Suppressor macrophage treated with lipopolysaccharide for 1 hour (primary cell): ENCODE measurements at places on chromosomes 7 and 10.
A peak's percentile ranks its signal among the peaks of the same experiment; 100 is the strongest.

- no peak for DNase-seq
Observed at GRCh38 chr7:157634401-157635147, 297.8 kb downstream of the DNAJB6 start.

DNA sequence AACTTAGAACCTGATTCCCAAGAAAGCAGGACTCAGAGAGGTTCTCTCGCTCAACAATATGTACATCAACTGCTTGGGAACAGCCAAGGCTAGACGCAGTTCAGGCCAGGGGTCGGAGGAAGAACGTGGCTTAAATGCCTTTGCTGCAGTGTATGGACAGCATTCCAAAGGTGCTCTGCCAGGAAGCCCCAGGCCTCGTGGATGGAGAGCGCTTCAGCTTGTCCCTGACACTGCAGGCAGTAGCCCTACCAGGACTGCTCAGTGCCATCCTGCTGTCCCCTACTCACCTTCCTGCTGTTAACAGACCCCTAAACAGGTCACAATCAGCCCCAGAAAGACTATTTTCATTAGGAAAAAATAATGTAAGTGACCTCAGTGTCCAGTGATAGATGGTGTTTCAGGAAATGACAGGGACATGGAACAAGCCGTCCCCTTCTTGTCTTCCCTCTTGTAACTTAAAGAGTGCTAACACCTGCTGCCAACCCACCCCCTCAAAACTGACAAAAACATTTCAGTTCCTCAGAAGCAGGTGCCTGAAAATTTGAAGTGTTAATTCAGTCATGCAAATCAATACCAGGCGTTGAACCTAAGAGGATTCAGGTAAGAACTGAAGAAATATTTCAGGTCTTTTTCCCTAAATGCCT is 16.5 kb downstream of the CREB3L2 start:
- DNase-seq, result no peak

DNA sequence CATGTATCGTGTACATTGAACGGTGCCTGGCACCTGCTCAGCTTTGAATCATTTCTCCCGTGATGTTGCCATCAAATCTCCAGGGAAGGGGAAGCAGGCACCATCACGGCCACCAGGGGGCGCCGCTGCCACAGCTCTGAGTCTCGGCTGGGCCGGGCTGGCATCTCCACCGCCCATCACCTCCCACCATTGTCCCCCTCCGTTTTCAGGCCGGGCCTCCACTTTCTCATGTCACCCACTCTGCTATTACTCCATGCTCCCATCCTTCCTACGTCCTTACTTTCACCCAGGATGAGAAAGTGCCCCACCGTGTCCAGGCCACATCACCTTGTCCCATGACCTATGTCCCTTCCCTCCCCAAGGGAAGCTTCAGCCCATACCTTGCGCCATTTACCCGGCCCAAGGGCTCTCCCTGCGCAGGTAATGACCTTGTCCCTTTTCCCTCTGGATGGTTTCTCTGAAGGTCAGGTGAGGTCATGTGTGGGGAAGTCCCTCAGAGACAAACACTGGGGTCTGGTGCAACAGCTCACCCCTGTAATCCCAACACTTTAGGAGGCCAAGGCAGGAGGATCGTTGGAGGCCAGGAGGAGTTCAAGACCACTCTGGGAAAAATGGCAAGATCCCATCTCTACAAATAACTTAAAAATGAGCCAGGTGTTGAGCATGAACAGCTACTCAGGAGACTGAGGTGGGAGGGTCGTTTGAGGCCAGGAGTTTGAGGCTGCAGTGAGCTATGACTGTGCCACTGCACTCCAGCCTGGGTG is 31.8 kb upstream of the OCM2 start:
- DNase-seq, result peak; percentile 84

- DNase-seq, result no peak
Observed at GRCh38 chr10:84200537-84201243, 6.4 kb downstream of the CDHR1 start.

- no peak for DNase-seq
Observed at GRCh38 chr10:76398043-76398710, 966.8 kb downstream of the LRMDA start.

- no peak for DNase-seq
Observed at GRCh38 chr7:139600306-139600705, 76.8 kb downstream of the CLEC2L start.
